ENCODE measurements at places on chromosomes 2 and 18.

DNA sequence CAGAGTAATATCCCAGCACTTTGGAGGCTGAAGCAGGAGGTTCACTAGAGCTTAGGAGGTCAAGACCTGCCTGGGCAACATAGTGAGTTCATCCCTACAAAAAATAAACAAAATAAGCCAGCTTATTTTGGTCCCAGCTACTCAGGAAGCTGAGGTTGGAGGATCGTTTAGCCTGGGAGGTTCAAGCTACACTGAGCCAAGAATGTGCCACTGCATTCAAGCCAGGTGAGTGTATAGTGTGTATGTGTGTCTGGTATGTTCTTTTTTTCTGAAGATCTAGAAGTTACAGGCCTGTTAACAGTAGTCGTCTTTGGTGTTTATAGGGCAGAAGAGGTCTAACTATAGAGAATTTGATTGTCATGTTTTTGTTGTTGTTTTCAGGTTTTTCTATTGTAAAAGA is 40.2 kb downstream of the ZC3H15 start:
- no peak for DNase-seq

DNA sequence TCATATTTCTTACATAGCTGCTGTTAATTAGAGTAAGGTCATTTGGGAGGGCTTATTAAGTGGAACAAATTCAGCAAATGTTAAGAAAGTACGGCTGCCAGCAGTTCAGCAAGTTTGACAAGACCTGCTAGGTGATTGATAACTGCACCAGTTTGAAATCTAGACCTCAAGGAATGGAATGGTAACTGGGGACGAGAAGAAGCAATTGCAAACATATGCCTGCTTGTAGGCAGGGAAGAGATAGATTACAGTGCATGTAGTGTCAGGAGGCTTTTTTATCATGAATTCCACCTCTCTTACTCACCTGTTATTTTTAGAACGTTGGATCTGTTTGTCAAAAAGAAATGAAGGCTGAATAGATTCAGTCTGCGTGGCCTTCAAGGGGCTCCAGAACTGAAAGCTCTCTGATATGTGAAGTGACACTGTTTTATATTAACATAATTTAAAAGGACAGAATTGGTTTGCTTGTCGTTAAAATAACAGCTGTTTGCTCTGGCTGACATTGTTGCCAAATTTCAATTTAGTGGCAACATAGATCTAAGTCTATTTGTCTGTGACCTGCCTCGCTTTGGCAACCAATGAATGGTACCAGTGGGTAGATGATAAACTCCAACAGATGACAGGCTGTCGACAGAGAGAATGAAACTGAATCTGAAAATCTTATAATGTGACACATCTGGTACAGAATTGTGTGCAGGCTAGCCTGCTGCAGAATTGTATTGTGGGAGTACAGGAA is 199.3 kb downstream of the ZNF407 start:
- DNase-seq, result peak; percentile 44

- no peak for DNase-seq
Measured at GRCh38 chr18:13585379-13586153, 140.8 kb downstream of the FAM210A start.

GRCh38 chr18:53946594-53946993 is 277.9 kb downstream of the MBD2 start:
- DNase-seq, result no peak

- no peak for DNase-seq
Measured at GRCh38 chr2:99840831-99841230, 301.6 kb downstream of the AFF3 start.

DNA sequence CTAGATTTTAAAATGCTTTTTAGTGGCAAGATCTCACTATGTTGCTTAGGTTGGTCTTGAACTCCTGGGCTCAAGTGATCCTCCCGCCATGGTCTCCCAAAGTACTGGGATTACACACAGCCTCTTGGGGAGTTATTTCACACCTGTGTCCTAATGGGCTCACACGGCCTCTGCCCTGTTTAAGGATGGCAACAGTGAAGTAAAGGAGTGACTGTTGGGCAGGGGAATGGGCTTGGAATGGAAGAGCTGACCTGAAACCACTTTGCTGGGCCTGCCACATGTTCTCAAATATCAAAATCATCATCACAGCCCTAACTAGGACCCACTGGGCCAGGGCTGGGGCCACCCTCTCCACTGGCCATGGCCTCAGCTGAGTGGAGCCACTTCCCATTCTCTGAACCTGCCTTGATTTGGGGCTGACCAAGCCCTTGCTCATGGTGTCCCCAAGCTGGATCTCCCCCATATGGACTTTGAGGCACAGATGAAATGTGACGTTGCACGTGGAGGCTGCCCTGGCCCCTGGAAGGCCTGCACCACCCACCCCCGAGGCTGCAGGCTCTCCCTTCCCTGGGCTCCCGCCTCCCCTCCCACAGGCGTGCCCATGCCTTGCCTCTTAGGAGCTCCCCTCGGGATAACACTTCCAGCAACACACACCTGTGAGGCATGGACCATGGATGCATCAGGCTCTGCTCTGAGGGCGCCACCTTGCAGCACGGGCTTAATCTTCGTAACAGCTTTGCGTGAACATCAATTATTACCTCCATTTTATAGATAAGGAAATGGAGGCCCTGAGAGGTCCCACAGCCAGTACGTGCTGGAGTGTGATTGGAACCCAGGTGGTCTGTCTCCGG is 71.8 kb upstream of the SMAD7 start:
- DNase-seq, result no peak

DNA sequence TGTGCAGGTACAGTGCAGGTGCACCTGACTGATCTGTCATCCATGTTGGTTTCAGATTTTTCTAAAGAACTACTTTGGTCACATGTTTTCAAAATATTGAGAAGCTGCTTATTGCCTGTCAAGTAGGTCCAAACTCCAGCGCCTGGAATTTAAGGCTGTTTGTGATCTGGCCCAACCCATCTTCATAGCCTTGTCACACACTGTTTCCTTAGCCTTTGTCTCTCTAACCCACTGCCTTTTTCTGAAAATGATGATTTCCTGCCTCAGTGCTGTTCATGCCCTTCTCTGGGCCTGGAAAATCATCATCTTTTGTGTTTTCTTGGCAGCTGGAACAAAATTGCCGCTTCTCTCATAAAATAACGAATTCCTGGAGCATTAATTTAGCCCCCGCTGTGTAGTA is 7.2 kb downstream of the LIMS1 start:
- DNase-seq, result no peak

- DNase-seq, result no peak
Measured at GRCh38 chr2:95357717-95358280, 44.7 kb upstream of the FAHD2A start.

GRCh38 chr2:231489990-231490389 is 25.7 kb upstream of the NCL start:
- no peak for DNase-seq

DNA sequence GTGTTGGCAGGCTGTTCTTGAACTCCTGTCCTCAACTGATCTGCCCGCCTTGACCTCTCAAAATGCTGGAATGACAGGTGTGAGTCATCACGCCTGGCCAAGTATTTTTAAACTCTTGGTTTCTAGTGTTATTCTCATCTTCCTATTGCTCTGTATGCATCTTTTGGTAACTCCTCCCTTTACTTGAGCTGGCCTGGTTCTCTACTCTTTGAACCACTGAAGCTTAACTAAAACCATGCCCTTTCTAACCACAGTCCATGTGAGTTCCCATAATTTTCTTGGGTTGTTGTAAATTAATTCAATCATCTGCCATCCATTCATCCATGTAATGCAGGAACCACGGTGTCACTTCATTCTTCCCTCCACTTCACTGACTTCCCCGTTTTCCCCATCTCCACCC is 1131.3 kb downstream of the DPP10 start:
- DNase-seq, result no peak

- DNase-seq, result no peak
Measured at GRCh38 chr18:22428672-22429071, 11.0 kb upstream of the CTAGE1 start.

GRCh38 chr2:208329485-208329884 is 63.4 kb downstream of the PIKFYVE start:
- DNase-seq, result no peak

DNA sequence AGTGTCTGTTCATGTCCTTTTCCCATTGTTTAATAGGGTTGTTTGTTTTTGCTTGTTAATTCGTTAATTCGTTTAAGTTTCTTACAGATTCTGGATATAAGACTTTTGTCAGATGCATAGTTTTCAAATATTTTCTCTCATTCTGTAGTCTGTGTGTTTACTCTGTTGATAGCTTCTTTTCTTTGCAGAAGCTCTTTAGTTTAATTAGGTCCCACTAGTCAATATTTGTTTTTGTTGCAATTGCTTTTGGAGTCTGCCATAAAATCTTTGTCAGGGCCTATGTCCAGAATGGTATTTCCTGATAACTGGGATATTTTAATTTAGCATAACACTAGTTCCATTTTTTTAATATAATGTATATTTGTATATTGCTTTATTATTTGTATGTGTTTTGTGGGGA is 1380.1 kb downstream of the SUCLG1 start:
- no peak for DNase-seq

DNA sequence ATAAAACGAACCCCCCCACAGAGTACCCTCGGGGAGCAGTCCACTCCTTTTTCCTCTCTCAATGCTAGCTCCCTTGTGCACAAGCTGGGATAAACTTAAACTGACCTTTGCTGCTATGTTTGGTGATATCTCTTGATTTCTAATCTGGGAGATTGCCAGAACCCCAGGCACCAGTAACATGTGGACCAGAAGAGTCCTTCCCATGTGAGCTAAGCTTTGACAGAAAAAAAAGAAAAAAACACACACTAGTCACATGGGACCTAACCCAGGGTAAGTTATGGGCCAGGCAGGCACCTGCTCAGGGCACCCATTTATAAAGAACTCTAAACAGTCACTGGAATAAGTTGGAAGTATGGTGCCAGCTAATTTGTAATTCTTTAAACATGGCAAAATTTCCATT is 242.6 kb downstream of the EN1 start:
- no peak for DNase-seq

DNA sequence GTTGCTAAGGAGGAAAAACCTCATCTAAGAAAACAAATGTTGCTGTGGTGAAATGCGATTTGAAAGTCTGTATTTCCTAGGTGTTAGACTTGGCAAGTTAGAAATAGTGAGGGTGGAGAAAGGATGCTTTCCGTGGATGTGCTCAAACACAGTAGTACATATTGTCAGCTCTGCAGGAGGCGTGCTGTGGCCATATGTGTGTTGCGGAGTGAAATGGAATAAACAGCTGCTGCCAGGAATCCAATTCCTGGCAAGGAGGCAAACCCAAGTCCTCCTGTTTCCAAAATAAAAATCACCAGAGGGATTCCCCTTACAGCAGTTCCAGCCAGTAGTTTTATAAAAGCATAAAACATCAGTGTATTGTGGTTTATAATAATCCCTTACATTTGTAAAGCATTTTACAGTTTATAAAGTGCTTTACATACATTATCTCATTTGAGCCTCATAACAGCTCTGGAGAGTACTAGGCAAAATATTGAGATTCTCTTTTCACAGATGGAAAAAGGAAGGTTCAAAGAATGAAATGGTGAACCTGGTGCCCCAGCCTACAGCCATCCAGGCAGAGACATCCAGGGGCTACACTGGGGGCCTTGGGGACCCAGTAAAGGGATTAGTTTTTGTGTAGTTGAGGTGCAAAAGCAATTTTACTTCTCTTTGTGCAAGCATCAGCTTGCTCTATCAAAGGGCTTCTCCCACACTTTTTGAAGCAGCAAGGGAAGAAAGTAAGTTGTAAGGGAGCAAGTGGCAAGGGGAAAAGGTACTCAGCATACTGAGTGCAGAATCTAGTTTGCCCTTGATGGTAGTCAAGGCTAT is 206.0 kb downstream of the AGPS start:
- DNase-seq, result peak; percentile 52

DNA sequence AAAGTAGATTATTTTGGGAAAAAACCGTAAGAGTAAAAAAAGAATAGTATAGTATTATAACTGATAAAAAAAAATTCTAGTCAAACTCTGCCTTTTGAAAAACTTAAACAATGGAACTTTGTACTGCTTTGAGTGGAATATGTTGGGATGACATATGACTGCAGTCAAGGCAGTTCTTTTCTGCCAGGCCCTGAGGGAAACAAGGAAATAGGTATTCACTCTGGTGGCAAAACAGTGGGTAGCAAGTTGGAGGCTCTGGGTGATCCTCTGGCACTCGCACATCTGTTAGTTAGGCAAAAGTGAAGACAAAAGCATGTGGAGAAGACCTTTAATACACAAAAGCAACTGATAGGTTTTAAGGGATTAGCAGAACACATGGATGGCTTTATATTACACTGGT is 102.2 kb downstream of the ARHGEF33 start:
- no peak for DNase-seq

DNA sequence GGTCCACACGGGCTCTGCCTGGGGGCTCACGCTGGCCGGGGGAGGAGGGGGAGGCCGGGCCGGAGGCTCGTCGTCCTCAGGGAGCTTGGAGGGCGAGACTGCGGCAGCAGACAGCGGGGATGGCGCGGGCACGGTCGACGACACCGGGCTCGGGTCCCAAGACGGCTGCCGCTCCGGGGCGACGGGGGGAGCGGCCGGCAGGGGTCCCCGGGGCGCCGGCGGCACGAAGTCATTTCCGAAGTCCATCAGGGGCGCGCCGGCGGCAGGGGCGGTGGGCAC is 491 bp downstream of the RTN4 start:
- no peak for DNase-seq

- DNase-seq, result peak; percentile 42
Measured at GRCh38 chr2:39728941-39729351, 50.1 kb downstream of the THUMPD2 start.

- no peak for DNase-seq
Measured at GRCh38 chr2:18659915-18660314, 70.5 kb upstream of the NT5C1B start.

DNA sequence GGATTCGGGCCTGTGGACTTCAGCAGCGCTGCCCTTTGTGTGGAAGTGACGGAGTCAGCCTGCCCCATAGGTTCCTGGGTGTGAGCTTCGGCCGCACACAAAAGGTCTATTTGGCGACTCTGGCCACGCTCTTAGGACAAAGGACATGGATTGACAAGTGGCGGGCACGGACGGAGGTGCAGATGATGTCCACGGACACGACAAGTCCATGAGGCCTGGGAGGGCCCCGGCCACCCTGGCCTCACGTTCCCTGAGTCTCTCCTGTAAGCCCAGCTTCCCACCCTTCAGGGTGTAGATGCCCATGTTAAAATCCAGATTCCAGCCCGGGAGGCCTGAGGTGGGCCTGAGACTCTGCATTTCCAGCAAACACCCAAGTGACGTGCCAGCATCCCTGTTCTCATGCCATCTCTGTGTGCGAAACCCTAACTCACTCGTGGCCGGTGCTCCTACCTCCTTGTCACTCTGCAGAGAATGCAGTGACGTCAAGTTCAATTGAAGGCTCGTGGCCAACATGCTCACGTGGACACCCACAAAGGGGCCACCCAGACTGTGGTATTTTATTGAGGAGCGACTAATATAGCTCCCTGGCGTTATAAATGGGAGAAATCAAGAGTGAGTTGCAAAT is 111.7 kb downstream of the RTP5 start:
- no peak for DNase-seq

- no peak for DNase-seq
Measured at GRCh38 chr18:10371165-10371564, 83.3 kb upstream of the APCDD1 start.

DNA sequence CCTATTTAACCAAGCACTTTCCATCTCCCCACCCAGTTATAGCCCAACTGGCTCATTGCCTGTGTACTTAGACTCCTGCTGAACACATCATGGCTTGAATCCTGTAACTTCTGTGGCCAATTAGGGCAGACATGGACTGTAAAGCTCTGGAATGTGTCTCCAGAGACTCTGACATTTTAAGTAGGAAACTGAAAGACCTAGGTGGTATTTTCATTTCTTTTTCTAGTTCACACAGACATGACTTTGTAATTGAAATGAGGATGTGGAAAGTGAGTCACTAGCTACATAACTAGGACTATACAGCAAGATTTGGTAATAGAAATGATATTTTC is 12.2 kb downstream of the DOK1 start:
- no peak for DNase-seq

All from fibroblast of lung (primary cell).